AG04449 (cell line): ENCODE measurements at places on chromosomes 3 and 15.

GRCh38 chr15:77266708-77267386 lies 153.1 kb downstream of the PEAK1 start:
- DNase-seq = peak; percentile 74

DNA sequence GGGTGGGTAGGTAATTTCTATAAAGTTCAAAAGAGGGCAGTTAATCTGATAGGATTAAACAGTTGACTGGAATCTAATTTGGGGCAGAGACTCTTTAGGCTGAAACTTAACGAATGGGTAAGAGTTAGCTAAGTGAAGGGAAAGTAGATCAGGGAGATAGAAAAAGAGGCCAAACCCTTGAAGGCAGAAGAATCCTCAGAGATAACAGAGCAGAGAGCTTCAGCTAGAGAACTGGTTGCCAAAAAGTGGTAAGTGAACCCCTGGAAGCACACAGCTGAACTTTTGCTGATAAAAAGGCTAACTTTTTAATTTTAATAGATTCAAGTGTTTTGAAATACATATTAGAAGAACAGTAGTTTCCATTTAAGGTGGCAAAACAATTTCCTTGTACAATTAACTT lies 99.2 kb downstream of the FHIT start:
- DNase-seq = no peak

- no peak for DNase-seq
Measured at GRCh38 chr3:70400194-70400593, 87.8 kb upstream of the MDFIC2 start.

- no peak for DNase-seq
Measured at GRCh38 chr3:35772381-35773015, 133.2 kb downstream of the ARPP21 start.

- DNase-seq = no peak
Measured at GRCh38 chr15:68417897-68418296, 14.1 kb downstream of the ITGA11 start.

- no peak for DNase-seq
Measured at GRCh38 chr3:195260280-195260905, 10.6 kb downstream of the XXYLT1 start.
